Muscle of arm (tissue), 14 donors: ENCODE measurements at places on chromosomes 5 and 9. TPM values are rescaled to one million over a fixed set of nuclear protein-coding genes. Genes with fewer than 3 reads are reported as not detected.

The ANKRD55 gene
- polyA plus RNA-seq: not detected

The KCNV2 gene
- polyA plus RNA-seq: 0.11 TPM

The SELENOP gene
- 145 TPM for polyA plus RNA-seq

The LHX2 gene
- 1.3 TPM for polyA plus RNA-seq

The CDC25C gene
- polyA plus RNA-seq: 2.4 TPM

The CRHBP gene
- 0.53 TPM for polyA plus RNA-seq

The ANKDD1B gene
- 0.30 TPM for polyA plus RNA-seq

DNA sequence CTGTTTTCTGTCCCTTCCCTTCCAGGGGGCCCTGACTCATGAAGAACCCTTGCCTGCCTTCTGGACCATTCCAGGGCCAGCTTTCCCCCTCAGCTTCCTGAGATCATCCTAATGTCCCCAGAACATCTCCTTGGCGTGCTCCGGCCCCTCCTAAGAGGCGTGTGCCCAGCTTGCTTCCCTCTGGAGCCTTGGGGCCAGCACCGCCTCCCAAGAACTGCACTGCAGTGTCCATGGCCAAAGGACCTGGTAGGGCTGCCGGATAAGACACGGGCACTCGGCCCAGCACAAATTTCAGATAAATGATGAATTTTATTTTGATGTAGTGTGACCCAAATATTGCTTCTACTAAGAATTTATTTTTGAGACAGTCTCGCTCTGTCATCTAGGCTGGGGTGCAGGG, 20.7 kb upstream of the SLC12A7 start:
- no peak for DNase-seq

DNA sequence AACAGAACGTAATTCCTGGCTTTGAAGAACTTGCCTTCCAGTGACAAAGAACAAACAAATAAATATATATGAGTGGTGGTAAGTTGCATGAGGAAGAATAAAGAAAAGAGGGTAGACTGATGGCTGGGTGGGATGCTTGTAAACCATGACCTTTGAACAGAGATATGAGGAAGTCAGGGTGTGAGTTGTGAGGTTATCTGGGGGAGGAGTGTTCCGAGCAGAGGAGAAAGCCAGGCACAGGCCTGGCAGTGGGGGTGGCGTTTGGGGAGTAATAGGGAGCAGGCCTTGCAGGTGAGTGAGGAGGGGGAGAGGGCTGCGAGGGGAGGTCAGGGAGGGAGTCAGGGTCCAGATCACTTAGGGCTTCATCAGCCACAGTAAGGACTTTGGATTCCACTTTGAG, 213.4 kb downstream of the PTTG1 start:
- no peak for DNase-seq

- no peak for DNase-seq
Measured at GRCh38 chr5:80207832-80208231, 48.0 kb downstream of the SERINC5 start.

- no peak for DNase-seq
Measured at GRCh38 chr9:134066913-134067851, 644 bp downstream of the BRD3 start.

GRCh38 chr9:29958469-29958868, 2385.2 kb upstream of the C9orf72 start:
- no peak for DNase-seq

GRCh38 chr5:118611332-118611945, 376.9 kb downstream of the DTWD2 start:
- no peak for DNase-seq

GRCh38 chr9:37464426-37465248, 613 bp downstream of the ZBTB5 start:
- DNase-seq: peak; percentile 79

DNA sequence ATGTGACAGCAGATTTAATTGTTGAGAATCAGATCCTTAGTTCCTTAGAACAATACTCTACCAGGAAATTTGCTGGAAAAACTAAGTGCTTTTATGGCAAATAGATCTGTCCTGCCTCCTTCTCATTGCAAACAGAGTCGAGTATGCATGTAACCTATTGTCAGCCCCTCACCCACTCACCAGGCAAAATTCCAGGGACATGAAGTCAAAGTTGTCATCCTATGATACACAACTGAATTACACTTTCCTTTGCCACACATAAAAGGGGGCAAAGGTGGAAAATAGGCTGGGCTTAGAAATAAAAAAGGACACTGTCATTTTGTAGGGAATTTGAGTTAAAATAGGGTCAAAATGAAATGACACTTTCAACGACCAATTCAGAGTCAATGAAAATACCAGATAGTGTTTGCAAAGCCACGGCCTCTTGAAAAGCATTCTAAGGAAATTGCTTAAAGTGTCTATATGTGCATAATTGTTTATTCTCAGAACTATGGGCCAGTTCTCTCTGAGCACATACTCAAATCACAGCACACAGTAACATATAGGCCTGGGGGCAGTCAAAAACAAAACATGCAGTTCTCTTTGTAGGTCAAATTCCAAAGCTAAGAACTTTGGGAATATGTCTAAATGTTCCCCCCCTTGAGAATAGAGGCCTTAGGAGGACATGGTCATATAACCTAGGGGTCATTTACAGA, 452.8 kb downstream of the NFIB start:
- DNase-seq: no peak

DNA sequence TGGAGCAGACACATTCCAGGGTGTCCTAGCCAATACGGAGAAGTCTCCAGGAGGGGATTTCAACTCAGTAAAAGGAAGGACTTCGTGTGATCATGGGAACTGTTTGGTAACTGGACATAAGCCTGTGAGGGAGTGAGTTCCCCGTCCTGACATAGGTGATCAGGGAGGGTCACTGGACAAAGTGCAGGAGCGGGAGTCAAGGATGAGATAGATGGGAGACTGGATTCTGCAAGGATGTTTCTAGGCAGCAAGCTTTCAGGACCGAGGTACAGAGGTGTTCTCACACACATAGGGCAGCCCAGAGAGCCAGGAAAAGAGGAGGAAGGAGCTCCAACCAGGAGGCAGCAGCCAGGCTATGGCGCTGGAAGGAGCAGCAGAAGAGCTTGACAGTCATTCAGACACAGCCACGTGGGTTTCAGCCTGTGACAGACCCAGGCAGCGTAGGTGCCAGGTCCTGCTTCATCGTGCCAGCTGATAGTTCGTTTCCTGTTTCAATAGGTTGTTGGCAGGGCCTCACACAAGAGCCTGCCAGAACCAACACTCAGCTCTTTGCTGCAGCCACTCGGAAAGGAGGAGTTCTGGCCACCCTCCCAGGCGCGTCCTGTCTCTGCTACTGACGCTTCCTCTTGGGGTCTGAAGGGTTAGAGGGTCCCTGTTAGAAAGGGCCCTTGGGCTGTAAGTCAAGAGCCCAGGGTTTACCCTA, 84.1 kb downstream of the AMBP start:
- DNase-seq: peak; percentile 69

DNA sequence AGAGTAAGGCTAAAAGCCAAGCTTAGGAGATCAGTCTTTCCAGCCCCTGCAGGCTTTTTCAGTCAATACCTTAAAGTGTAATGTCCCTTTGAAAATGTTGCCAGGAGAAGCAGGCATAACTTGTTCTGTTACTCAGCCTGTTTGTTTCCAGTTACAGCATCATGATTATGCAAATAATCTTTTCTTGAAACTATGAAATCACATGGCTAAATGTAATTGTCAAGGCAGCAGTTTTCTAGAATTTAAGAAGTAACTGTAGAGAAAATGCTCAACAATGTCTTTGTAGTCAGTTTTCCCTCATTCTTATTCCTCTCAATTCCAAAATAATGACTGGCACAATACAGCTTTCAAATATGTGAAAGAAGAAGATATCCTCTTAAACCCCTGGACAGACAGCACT, 1.9 kb upstream of the GPR107 start:
- no peak for DNase-seq

- no peak for DNase-seq
Measured at GRCh38 chr9:22097707-22098106, 88.6 kb upstream of the CDKN2B start.

DNA sequence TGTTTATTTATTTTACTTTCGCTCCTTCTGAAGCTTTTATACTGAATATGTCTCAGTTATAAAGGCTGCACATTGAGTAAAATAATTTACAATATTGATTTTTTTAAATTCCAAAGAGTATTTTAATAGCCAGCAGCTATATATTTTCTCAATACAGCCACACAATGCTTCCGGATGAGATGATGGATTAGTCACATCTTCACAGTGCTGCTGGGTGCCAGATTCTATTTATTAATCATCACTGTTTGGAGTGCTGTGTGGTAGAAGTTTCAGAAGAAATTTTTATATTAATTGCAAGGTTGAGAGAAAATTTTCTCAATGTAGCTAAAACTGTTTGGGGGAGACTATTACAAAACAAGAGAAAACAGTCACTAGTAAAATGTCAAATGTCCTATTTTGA, 989.8 kb downstream of the TLE4 start:
- DNase-seq: no peak

- no peak for DNase-seq
Measured at GRCh38 chr5:136242611-136243010, 49.6 kb upstream of the SMIM32 start.

GRCh38 chr5:160133918-160134304, 14.7 kb upstream of the PWWP2A start:
- no peak for DNase-seq

DNA sequence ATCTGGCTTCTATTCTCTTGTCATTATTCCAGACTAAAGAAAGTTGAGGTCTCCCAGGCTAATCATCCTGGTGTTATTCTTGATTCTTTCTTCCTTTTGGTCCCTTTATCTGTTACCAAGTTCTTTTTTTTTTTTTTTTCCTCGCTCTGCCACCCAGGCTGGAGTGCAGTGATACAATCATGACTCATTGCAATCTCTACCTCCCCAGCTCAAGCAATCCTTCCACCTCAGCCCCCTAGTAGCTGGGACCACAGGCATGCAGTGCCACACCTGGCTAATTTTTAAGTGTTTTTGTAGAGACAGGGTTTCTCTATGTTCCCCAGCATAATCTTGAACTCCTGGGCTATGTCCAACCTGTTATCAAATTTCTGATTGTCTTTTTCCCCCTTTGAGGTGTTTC, 126.6 kb upstream of the DHFR start:
- no peak for DNase-seq

GRCh38 chr9:97923529-97924108, 1.3 kb upstream of the TRMO start:
- DNase-seq: peak; percentile 84
